ENCODE measurements at places on chromosomes 4 and X.

DNA sequence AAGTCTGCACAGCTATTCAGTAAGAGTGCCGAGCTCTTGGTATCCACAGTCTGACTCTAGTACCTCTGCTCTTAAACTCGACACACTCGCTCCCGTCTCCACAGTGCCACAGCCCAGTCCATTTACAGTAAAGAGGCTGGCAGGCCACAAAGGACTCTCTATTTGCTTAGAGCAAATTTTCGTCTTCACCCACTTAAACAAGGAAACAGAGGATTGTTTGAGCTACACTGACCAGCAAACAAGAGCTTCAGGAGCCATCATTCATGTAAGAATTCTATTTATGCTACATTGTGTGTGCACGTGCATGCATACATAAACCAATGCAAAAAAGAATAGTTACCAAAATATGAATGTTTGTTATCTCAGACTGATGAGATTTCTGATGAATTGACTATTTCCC is 290.2 kb downstream of the USP46 start:
- DNase-seq = peak; percentile 23

DNA sequence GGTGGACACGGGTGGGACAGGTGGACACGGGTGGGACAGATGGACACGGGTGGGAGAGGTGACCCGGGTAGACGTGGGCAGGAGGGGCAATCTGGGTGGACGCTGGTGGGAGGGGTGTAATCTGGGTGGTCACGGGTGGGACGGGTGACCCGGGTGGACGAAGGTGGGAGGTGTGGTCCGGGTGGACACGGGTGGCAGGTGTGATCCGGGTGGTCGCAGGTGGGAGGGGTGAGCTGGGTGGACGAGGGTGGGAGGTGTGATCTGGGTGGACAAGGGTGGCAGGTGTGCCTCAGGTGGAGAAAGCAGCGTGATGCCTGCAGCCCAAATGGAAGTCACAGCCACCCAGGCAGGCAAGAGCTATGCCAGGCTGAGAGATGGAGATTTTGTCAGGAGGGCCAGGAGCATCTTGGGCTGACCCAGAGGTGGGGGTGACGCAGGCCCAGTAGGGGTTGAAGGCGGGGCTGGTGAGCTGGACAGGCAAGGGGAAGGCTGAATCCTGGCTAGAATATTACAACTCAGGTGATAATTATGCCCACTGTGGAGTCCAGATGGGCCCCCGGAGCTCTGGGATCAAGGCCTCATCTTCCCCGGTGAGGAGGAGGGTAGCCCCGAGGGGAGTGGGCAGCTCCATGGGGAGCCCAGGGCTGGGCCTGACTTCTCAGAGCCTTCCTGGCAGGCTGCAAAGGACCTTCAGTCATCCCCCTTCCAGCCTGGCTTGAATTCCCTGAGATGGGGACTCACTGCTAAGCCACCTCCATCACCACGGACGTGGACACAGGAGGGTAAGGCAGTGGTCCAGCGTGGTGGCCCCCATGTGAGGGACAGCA is 100.0 kb downstream of the ADRA2C start:
- no peak for DNase-seq

DNA sequence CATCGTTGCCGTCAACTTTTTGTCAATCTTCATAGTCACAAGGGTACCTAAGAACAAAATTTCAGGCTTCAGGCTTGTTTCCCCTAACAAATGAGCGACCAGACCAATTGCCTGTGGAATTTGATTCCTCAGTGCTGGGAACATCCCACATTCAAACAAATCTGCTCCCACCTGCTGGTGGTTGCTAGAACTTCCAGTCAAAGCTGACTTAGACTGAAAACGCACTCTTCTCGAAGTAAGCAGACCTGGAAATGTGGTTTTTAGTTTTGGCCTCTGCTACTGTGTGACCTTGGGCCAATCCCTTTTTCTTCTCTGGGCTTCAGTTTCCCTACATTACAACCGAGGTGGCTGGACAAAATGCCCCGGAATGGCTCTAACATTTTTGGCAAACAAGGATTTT is 1.8 kb upstream of the GABRQ start:
- DNase-seq = peak; percentile 0

GRCh38 chrX:146141221-146141620 is 323.6 kb downstream of the SLITRK2 start:
- no peak for DNase-seq

DNA sequence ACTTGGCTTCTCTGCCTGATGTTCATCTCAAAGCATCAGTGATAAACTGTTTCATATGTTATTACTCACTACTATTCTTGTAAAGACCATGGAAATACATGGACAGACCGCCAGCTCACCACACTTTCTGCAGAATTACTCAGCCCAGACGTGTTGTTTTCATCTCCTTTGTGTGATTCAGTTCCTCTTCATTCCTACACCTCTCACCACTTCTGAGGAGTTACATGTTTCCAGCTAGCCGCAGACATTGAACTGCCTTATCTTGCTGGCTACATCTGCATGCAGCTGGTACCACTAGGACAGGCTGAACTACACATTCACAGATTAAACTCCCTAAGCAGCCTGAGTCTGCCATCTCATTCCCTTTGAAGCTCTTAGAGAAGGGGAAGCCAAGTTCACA is 443.2 kb upstream of the FGF16 start:
- DNase-seq = no peak

- DNase-seq = no peak
These were observed 388.6 kb downstream of the PDHA2 start for GRCh38 chr4:96228463-96228862.
